ENCODE measurements at places on chromosomes 13 and 19.

- no peak for DNase-seq
Measured at GRCh38 chr13:98563071-98563470, 13.8 kb downstream of the STK24 start.

- DNase-seq = no peak
Measured at GRCh38 chr19:30936276-30936675, 413.0 kb downstream of the TSHZ3 start.

- no peak for DNase-seq
Measured at GRCh38 chr19:55088543-55089341, 13.1 kb downstream of the EPS8L1 start.

GRCh38 chr19:30227661-30228112, 144.5 kb upstream of the ZNF536 start:
- DNase-seq = no peak
